ENCODE measurements at places on chromosomes 2 and 18.

DNA sequence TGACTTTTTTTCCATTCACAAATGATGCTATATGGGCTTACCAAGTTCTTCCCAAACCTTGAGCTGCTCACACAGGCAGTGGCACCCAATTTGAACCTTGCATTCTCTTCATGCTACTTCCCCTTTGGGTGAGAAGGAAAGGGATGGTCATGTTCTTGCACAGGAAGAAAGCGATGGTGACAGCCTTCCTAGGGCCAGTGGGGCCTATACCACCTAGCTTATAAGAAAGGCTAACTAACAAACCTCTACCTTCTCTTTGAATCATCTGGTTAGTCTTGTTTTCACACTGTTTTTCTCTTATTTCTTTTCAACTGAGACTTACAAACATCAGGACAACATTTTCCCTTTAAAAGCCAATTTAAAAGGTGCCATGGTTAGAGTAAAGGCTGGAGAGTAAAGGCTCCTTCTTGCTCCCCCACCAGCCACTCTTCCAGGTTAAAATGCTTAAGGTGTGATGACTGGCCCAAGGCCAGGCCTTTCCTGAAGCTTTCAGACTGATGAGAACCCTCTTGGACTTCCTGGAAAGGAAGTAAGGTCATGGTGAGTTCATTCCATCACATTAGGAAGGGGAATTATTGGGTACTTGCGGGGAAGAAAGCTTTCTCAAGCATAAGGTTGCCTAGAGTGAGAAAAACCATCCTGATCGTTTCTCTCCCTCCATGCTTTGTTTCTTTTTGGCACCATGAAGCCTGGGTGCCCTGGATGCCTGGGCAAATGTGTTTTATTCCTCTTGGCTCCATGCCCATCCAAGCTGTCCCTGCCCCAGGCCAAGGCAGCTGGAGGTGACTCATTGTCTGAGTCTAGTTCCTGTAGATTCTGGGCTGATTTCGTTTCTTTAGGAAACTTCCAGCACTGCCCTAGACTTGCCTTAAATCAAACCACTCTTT lies 41.4 kb upstream of the ITGB6 start:
- no peaks in the 10 kb centered on the region for H3K4me1 ChIP-seq
- H3K27ac ChIP-seq = no peak overlapping the region
- DNase-seq = no peak

DNA sequence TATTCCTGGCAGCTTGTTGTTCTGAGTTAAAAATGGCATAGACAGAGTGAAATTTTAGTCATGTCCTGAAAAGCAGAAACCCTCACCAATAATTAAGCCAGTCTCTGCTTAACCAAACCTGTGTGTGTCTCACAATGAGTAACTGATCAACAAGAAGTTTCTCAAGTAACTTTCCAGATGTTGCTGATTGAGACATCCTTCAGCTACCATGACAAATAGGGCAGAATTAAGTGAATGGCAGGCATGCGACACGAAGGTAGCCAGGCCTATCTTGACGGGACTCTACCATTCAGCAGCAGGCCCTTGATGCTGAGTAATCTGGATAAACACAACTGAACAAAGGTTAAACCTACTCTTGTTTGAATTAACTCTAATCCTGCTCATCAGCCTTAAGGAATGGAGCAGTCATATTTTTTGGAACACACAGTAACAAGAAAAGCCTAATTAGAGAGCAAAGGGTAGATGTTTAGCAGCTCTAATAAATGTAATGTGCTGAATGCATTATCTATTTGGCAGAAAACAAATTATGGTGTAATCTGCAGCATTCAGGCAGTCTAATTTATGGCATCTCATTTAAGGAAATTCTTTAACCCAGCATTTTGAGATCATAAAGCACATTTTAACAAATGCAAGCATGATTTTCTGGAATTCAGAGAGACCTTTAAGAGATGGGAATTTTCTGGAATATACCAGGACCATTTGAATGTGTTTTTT lies 159.5 kb upstream of the EPHA4 start:
- H3K36me3 ChIP-seq = no peaks in the 10 kb centered on the region
- no peak overlapping the region for H3K27ac ChIP-seq
- no peak overlapping the region for H3K4me3 ChIP-seq
- DNase-seq = no peak
- no peaks in the 10 kb centered on the region for H3K4me1 ChIP-seq

- no peak for DNase-seq
- H3K27me3 ChIP-seq = no peaks in the 10 kb centered on the region
- H3K36me3 ChIP-seq = no peaks in the 10 kb centered on the region
- no peak overlapping the region for H3K27ac ChIP-seq
Observed at GRCh38 chr2:124678043-124678442, 653.0 kb downstream of the CNTNAP5 start.

DNA sequence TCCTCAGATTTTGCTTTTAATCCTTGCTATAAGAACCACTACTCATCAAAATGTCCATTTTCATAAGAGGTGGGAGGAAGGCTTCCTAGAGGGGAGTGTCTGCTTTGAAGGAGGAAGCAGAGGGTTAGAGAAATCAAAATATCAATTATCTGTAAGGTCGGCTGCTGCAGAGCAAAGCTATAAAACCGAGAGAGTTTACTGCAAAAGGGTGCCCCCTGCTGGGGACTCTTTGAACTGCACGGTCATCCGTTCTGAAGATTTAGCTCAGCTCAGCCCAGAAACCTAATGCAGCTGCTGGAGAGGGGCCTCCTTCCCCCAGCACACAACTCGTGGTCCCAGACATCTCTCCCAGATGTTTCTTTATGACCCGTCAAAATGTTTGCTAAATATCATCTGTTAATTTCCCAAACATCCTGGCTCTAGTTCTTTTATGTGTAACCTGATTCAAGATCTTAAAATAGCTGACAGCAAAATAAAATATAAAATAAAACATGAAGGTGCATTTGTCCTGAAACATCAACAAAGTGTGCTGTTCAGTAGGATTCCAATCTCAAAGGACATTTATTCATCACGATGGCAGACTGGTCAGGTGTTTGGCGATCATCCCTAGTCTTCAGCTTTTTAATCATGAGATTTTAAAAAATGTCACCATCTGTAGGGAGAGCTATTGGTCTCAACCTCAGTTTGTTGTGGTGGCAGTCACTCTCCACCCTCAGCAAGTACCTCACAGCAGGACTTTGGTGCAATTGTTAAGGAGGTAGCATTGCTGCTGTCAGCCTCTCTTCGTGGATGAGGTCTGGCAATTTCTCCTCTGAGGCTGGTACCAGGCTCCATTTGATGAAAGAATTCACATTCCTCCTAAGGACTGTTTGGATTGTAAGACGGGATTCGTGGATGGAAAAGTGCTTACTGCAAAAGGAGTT lies 185.9 kb downstream of the MTX2 start:
- no peaks in the 10 kb centered on the region for H3K36me3 ChIP-seq
- no peak overlapping the region for H3K27ac ChIP-seq
- peaks cover 44% of the 10 kb centered on the region for H3K27me3 ChIP-seq
- no peak overlapping the region for H3K4me3 ChIP-seq
- peak; percentile 65 for DNase-seq
- peaks cover 2% of the 10 kb centered on the region for H3K4me1 ChIP-seq

DNA sequence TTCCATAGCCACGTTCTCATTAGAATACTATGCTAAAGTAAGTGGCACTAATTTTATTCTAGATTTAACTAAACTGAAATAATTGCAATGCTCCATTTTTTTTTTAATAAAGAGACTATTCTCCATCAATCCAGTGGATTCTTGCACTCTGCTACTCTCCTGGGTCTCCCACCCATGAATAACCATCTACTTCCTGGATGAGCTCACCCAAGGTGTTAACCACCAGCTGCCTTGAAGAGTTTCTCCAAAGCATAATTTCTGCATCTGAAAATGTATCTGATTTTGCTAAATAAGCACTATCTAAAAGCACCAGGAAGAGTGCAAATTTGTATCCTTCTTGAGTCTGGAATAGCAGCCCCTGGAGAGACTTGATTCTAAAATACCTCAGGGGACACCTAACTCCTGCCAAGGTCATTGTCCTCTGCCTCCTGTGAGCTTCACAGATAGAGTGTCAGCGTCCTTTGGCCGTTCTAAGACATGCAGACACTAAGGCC lies 41.6 kb upstream of the SH3BP4 start:
- DNase-seq = no peak
- no peak overlapping the region for H3K27ac ChIP-seq
- peaks cover 8% of the 10 kb centered on the region for H3K27me3 ChIP-seq
- H3K36me3 ChIP-seq = no peaks in the 10 kb centered on the region
- H3K4me3 ChIP-seq = no peak overlapping the region

- no peaks in the 10 kb centered on the region for H3K36me3 ChIP-seq
- peaks cover 81% of the 10 kb centered on the region for H3K27me3 ChIP-seq
- peaks cover 7% of the 10 kb centered on the region for H3K4me1 ChIP-seq
- no peak overlapping the region for H3K27ac ChIP-seq
- DNase-seq = no peak
Observed at GRCh38 chr18:37483984-37484819, 81.4 kb downstream of the CELF4 start.

- H3K27me3 ChIP-seq = no peaks in the 10 kb centered on the region
- H3K36me3 ChIP-seq = peaks cover 79% of the 10 kb centered on the region
- no peak overlapping the region for H3K4me3 ChIP-seq
- DNase-seq = no peak
- H3K27ac ChIP-seq = no peak overlapping the region
Observed at GRCh38 chr2:74895001-74895400, 61.1 kb downstream of the HK2 start.

DNA sequence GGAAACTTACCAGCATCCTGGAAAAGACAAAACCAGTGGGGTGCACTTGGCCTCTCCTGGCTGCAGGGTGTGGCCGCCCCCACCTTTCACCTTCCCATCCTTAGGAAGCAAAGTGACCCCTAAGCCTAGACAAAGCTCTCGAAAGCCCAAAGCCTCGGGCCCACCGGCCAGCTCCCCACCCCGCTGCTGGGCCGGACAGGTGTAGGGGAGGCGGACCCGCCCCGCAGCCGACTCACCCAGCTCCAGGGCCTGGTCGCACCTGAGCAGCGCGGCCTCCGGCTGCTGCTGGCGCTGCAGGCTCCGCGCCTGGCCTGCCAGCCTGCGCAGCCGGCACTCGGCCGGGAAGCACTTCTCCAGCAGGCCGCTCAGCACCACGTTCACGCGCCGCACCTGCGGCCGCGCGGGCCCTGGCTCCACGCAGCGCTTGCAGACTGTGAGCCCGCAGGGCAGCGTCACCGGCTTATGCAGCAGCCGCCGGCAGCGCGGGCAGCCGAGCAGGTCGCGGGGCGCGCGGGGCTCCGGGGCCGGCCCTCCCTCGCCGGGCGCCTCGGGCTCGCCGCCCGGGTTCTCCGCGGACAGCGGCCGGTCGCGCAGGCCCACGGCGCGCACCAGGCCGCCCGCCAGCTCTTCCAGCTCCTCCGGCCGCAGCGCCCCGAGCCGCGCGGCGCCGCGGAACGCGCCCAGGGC lies 979 bp downstream of the LONRF2 start:
- peaks cover 4% of the 10 kb centered on the region for H3K36me3 ChIP-seq
- DNase-seq = peak; percentile 20
- peaks cover 2% of the 10 kb centered on the region for H3K4me1 ChIP-seq
- H3K27ac ChIP-seq = no peak overlapping the region
- H3K4me3 ChIP-seq = no peak overlapping the region

DNA sequence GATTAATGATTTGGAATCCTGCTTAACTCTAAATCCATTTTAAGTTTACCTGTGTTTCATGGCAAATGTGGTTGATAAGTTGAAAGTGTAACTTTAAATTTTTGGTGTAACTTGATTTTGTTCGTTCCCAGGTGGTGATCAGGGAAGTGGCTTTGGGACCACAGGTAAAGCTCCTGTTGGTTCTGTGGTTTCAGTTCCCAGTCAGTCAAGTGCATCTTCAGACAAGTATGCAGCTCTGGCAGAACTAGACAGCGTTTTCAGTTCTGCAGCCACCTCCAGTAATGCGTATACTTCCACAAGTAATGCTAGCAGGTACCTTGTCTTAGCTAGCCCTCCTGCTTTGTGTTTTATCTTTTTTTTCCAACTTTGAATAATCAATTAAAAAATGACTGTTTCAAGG lies 62.8 kb downstream of the AGFG1 start:
- H3K36me3 ChIP-seq = peaks cover 50% of the 10 kb centered on the region
- no peaks in the 10 kb centered on the region for H3K27me3 ChIP-seq
- H3K4me1 ChIP-seq = peaks cover 12% of the 10 kb centered on the region
- DNase-seq = no peak
- H3K4me3 ChIP-seq = no peak overlapping the region
- H3K27ac ChIP-seq = no peak overlapping the region

GRCh38 chr2:8626572-8626971 lies 55.3 kb upstream of the ID2 start:
- H3K4me3 ChIP-seq = no peak overlapping the region
- no peak for DNase-seq
- no peak overlapping the region for H3K27ac ChIP-seq

DNA sequence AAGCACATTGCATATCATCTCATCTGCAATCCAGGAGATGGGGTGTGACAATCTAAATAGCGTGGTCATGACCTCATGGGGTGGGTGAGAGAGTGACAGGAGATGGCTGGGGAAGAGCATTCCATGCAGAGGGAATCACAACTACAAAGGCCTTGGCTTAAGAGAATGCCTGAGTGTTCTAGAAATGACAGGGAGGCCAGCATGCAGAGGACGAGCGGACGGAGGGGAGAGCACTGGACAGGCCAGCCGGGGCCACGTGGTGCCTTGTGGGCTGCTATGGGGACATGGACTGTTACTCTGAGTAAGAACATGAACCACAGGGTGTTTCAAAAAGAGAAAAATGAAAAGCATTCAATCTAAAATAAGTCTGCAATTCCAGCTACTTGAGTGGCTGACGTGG lies 117.9 kb upstream of the ODC1 start:
- H3K4me3 ChIP-seq = no peak overlapping the region
- no peaks in the 10 kb centered on the region for H3K27me3 ChIP-seq
- DNase-seq = no peak
- H3K27ac ChIP-seq = no peak overlapping the region

DNA sequence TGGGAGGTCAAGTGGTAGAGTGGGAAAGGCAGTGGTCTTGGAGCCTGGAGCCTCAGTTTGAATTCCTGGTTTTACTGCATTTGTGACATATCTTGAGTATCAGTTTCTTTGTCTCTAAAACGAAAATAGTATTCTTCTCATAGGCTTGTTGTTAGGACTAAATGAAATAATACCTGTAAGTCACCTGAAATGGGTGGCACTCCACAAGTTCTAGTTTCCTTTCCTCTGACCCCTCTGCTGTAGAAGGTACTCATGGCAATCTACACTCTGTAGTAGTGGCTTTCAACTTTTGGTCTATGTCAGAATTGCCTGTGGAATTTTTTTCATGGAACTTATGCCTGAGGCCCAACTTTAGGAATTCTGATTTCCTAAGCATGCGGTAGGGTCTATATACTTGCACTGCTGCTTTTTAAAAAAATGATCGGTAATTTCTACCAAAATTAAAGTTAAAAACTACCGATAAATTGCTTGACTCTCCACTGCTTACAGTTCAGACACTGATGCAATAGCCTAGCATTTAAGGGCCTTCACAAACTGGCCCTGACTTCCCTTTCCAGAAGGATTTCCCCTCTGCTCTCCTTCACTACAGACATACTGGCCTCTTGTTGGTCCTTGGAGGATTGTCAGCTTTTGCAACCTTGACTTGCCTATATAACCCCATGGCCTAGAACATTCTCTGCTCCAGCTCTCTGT lies 47.2 kb downstream of the PLEK start:
- peaks cover 4% of the 10 kb centered on the region for H3K36me3 ChIP-seq
- H3K4me1 ChIP-seq = peaks cover 8% of the 10 kb centered on the region
- no peak overlapping the region for H3K27ac ChIP-seq
- H3K27me3 ChIP-seq = peaks cover 15% of the 10 kb centered on the region
- no peak for DNase-seq

- H3K27ac ChIP-seq = no peak overlapping the region
- no peaks in the 10 kb centered on the region for H3K27me3 ChIP-seq
- H3K36me3 ChIP-seq = no peaks in the 10 kb centered on the region
- H3K4me1 ChIP-seq = no peaks in the 10 kb centered on the region
Observed at GRCh38 chr2:40332191-40332826, 119.6 kb downstream of the SLC8A1 start.
